ENCODE measurements at places on chromosomes 3 and 15.
A peak's percentile ranks its signal among the peaks of the same experiment; 100 is the strongest.

DNA sequence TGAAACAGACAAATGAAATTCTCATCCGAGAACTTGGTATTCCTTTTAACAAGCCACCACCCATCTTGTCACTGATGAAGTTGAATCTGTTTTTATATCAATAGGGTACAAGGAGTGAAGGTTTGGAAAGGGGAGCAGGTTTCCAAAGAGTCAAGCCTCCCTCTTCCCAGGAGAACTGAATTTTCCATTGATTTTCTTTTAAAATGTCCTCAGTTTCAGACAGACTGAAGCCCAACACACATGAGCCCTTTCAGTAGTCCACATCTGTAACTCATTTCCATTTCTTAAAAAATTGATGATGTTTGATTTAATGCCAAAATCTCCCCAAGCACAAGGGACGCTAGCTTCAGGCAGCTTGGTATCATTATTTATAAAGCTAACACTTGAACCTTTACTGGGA, 187.7 kb downstream of the FOXB1 start:
- DNase-seq, result no peak

DNA sequence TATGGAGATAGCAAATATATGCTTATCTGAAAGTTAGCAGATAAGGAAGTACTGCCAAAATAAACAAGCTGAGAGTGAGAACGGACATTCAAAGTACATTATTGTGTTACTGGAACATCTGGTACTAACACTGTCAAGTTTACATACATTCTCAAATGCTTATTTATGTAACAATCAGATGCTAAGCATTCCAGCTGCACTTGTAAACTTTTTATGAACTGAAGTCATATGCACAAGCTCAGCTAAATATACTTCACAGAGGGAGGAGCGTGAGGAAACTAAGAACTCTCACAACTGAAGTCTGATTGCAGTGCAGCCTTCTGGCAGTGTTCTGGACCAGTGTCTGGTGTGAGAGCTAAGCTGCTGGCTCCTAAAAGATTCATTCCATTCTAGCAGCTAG, 223.7 kb upstream of the NANOGP8 start:
- DNase-seq, result no peak

GRCh38 chr3:37824954-37825328, 36.7 kb upstream of the CTDSPL start:
- DNase-seq, result no peak

- no peak for DNase-seq
These were observed 6.8 kb upstream of the RHO start for GRCh38 chr3:129521611-129522010.

GRCh38 chr3:53130179-53131061, at the start of gene RFT1:
Gene RFT1 (minus strand): TSS chr3:53130435. CDS start chr3:53130400, 35 bp downstream.
- peak; percentile 75 for DNase-seq

DNA sequence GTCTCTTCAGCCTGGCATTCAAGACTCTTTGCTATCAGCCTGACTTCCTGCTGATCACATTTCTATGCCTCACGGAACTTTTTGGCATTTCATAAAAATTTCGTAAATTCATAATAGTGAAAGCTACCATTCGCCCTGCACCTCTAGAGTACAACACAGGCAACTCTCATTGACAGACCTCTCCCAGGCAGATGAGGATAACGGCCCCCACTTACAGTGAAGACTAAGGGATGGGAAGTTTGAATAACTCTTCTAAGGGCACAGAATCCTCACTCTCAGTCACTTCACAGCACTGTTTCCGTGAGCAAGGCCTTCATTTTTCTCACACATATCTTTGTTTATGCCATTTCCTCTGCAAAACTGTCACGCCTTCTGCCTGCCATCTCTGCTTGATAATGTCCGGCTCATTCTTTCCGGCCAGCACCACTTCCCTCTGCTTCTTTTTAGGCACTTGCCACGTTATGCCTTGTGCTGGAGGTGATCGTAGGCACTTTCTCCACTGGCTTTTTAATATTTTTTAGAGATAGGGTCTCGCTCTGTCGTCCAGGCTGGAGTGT, 224.1 kb upstream of the HES1 start:
- no peak for DNase-seq

DNA sequence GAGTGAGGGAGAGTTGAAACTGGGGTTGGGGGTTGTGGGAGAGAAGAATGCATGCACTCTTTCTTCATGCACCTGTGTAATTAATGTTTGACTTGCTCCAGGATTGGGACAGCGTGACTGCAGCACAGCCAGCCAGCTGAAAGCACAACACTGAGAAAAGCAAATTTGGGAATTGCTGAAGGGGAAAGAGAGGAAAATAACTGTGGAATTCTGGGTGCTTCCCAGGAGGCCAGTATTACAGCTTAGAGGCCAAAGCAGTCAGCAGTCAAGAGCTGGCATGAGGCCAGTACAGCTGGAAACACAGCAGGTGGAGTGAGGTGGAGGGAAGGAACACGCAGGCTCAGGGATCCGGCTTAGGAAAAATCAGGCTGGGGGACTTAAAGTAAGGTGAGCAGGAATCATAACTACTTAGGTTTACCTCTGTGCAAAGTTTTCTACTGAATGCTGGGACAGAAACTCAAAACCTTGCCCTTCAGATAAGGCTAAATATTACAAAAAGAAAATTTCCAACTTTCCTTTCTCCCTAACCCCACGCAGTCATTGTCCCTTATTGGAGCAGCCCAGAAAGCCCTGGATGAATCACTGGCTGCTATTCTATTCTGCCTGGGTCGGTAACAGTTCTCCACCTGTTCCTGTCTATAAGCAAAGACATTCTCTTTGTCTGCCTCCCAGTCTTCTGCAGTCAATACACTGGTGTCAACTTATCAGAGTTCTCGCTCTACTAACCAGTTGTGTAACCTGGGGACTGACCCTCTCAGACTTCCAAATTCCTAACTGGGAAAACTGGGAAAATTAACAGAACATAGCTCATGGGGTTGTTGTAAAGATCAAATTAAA, 167.2 kb downstream of the MAGI1 start:
- DNase-seq, result no peak

DNA sequence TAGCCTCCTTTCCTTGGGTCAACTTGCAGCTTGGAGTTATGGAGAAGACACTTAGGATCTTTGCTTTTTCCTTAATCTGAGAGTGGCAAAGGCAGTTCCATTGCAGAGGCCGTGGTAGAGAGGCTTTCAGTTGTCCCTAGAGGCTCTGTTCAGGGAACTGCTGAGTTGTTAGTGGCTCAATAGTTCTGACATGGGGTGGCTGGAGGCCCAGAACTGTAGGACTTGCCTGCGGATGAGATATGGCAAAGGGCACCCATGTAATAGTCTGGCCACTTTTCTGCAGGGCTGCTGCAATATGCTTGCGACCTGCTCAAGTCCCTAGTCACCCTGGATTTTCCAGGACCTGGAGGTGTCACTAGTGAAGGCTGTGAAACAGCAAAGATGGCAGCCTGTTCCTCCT, 99.9 kb downstream of the CLDN1 start:
- DNase-seq, result no peak

- DNase-seq, result no peak
These were observed 107.2 kb downstream of the NSMCE3 start for GRCh38 chr15:29162411-29162810.

DNA sequence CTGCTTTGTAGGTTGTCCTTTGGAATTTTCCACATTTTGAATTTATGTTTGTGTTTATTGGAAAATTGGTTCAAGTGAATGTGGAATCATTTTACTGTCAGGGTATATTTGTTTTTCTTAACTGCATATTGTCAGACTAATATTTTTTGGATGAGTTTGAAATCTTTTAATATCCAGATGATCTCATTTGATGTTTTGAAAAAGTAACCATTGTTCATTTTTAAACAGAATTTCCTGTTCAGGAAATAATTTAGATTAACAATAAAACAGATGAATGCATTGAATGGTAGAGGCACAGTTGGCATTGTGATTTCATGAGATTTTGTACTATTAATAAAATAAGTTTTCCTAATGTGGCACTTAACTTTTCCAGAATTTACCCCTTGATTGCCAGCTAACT, 15.5 kb downstream of the TRAK1 start:
- no peak for DNase-seq

- DNase-seq, result no peak
These were observed 4.1 kb downstream of the ZNF609 start for GRCh38 chr15:64464276-64465005.

DNA sequence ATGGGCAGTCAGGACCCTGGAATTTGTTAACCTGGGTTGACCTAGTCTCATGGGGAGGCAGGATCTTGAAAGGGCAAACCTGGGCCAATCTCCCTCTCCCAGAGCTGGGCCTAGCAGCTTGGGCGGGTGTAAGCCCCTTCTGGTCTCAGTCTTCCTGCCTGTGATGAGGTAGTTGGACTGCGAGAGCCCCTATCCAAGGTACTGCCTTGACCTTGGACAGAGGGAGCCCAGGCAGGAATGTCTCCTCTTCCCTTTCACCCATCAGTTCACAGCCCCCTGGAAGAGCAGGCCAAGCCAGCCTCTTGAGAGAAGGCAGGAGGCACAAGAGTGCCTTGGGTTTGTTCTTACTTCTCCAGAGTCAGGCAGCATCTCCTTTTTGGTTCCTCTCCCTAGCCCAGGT, 24.7 kb upstream of the SEMA3F start:
- DNase-seq, result no peak

DNA sequence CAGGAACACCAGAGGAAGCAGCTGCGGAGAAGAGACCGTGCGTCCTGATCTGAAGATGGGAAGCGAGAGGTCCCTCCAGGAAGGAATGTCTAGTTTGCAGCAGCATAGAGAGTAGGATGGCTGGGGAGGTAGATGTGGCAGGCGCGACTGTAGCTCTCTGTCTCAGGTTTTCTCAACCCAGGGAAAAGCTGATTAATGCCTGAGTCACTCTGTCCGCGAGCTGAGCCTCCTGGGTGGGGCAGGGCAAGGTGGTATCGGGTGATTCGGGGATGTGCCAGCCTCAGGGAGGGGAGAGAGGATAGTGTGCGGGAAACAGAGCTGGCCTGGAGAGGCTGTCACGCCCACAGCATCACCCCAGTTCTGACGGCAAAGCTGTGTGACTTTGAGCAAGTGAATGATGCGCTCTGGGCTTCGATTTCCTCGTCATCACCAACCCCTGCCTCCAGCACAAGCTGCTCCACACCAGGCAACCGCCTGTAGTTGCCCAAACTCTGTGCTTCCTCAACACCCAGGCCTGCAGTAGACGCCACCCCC, 28.4 kb downstream of the CPN2 start:
- no peak for DNase-seq

- DNase-seq, result no peak
These were observed 831.1 kb upstream of the NR2F2 start for GRCh38 chr15:95499397-95499796.

DNA sequence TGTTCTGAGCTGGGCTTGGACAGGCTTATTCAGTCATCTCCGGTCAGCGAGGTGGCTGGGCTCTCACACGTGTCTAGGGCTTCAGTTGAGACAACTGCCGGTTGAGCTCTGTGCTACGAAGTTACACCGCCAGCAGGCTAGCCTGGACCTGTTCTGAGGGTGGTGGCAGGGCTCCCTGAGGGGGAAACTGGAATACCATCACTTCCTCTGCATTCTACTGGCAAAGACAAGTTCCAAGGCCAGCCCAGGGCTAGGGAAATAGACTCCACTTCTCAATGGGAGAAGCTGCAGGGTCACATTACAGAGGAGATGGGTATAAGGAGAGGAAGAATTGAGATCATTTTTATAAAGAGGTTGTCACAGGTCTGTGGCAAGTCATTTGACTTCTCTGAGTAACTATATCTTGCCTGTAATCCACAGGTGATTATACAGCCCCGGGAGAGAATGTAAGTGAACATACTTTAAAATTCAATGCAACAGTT, 106.8 kb upstream of the IL12A start:
- DNase-seq, result no peak

DNA sequence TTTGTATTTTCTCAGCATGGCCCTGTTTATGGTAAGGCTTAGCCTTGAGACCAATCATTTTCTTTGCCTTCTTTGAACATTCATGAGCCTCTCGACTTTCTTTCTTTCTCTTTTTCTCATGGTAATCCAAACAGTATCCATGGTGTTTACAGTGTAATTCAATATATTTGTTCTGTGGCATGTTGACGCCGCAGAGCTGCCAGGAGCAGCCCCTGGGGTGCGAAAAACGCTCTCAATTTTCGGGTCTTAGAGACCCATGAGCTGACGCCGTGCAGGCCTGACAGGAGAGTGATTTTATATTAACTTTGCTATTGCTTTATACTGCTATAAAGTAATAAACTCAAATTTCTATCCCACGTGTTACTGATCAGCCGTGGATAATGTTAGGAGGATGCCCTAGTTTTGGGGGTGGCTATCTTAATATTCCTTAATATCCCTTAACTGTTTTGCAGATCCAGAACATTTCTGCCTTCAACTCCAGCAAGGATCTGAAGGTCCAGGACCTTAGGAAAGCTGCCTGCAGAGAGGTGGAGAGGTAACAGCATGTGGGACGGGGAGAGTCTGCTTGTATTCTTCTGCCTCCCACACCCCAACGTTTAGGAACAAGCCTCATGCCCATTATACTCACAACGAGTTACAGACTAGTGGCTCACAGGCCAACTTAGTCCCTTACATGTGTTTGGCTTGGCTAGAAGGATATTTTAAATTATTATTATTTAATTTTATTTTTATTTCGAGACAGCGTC, 29.3 kb upstream of the MYO1E start:
- DNase-seq, result no peak

GRCh38 chr15:74375303-74375693, 7.9 kb upstream of the CYP11A1 start:
- DNase-seq, result peak; percentile 50

DNA sequence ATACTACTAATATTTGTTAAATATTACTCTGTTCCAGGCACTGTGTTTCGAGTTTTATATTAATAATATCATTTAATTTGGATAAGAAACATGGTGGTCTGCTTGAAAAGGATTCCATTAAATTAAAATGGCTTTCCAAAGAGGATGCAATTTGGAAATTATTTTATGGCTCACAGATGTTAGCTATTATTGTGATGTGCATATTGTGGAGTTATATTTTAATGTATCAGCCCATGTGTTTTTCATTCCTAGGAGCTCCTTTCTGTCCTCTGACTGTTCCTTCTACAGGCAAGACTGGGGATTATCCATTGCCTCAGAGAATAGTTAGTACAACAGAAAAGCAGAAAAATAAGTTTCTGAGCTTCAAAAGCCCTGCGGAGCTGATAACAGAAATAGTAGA, 376.7 kb upstream of the PDZRN3 start:
- DNase-seq, result no peak

- DNase-seq, result no peak
These were observed at the start of gene HCN4 for GRCh38 chr15:73368301-73369136. Gene HCN4 (minus strand): TSS chr15:73368958. CDS start chr15:73368270, 688 bp downstream.

GRCh38 chr3:61181874-61182273, 69.4 kb downstream of the FHIT start:
- DNase-seq, result no peak

- no peak for DNase-seq
These were observed 15.8 kb downstream of the CHD2 start for GRCh38 chr15:92915766-92916435.

GRCh38 chr3:134477938-134478337, 7.8 kb downstream of the ANAPC13 start:
- no peak for DNase-seq

GRCh38 chr3:67875858-67876257, 221.4 kb upstream of the SUCLG2 start:
- DNase-seq, result no peak

- DNase-seq, result no peak
These were observed 1.1 kb downstream of the OIP5 start for GRCh38 chr15:41331281-41331680.
